Stimulated activated CD8-positive, alpha-beta memory T cell treated with anti-CD3 and anti-CD28 coated beads, Interleukin-12 subunit alpha, Interleukin-12 subunit beta, amount 100 ng/mL, for 1 hour (primary cell): ENCODE measurements at places on chromosomes 2 and 18.

- DNase-seq = no peak
These were observed 107.3 kb upstream of the ZFP36L2 start for GRCh38 chr2:43333656-43334144.

- no peak for DNase-seq
These were observed 197.4 kb upstream of the FAM98A start for GRCh38 chr2:33796511-33796910.

DNA sequence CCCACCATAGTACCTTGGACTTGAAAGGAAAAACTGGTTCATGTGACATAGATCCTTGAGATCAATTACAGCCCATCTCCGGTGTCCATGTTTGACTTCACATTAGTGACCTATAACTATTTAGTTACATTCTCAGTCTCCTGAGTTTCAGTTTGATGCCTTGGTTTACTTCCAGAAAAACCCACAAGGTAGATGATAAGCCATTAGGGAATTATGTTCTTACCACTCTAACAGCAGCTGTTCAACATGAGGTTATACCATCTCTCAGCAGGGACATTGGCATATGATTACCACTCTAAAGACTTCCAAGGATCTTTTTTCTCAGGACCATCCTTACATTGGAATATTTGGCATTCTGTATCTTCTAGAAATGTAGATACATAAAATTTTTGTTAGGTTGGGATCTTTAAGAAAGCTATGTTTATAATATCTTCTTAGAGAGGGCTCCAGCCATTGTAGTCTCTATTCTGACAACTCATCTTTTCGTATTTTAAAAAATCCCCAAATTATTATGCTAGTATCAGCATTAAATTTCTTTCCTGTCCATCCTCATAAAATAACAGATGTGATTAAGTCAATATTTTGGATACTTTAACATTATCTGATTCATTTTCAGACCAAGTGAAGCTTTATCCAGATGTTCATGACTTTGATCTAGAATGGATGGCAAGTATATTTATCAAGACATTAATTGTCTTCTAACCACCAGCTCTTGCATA lies 258.9 kb downstream of the RDH14 start:
- DNase-seq = no peak

- DNase-seq = no peak
These were observed 211.8 kb downstream of the LTBP1 start for GRCh38 chr2:33158482-33159003.

DNA sequence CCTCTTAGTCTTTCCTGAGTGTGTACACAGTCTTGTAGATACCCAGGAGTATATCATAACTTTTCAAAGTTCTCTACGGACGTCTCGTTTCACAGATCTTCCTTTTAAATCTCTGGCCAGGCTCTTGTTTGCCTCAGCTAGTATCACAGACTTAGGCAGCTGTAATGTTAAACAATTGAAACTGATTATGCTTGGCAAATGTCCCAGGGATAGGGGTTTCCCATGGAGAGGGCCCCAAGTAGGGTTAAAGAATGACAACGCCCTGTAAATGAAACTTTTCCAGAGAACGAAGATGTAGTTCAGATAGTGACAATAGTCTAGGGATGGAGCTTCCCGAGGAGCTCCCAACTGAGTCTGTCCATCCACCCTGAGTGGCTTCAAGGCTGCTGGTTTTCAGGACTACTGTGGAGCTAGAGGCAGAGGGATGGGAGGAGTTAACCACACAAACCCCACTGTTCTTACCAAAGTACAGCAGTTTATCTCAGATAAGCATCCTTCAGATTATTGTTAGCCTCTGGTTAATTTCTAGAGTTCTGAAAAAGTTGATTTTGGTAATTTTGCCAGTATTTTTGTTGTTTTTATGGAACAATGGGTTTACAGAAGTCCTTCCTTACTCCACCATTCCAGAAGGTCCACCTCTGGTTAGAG lies 9.1 kb downstream of the NEURL3 start:
- DNase-seq = no peak

GRCh38 chr2:97808816-97809215 lies 95.4 kb downstream of the ZAP70 start:
- no peak for DNase-seq

DNA sequence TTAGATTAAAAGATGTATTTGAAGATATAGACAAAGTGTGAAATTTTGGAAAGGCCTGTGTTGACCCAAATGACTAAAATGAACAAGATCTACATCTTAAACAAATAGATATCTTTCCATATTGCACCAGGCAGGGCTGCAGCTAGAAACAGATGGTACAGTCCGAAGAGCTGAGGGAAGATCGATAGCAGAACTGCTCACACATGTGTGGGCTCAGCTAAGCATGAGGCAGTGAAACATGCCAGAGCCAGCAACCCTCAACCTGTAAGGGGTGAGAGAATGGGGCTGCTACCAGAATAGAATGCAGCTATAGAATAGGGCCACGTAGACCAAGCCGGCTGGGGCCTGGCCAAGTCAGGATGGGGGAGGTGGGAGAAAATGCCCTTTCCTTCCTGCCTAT lies 87.8 kb downstream of the SLC5A7 start:
- no peak for DNase-seq

DNA sequence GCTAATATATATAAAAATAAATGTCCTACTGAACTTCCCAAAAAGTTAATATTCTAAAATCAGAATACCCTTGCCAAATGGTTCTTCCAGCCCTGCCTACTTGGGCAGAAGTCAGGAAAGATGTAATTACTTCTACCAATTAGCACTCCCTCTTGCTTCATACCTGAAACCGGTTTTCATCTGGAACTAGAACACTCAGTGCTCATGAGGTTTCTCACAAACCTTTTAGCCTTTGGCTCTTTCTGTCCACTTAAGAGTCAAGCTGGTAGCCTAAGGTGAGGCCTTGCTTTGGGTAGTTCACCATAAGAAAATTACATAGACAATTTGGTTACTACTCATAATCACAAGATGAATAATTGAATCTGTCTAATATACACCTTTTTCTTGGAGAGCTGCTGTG lies 4.1 kb downstream of the DSG3 start:
- DNase-seq = no peak

GRCh38 chr2:239993291-239993690 lies 31.9 kb downstream of the NDUFA10 start:
- no peak for DNase-seq

DNA sequence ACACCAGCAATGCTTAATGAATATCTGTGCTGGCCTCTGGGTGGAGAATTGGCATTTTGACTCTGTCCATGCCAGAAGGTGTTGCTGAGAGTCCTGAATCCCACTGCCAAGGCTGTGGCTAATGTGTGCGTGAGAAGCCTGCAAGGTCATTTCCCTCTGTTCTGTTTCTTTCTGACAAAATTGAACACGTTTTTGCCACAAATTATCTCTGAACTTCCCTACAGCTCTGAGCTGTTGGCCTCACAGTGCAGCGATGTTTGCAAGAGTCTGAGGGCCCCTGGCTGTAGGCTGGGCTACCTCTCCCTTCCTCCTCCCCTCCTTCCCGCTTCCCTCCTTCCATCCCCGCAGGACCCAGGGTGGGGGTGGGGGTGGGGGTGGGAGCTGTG lies 154.1 kb upstream of the HS6ST1 start:
- DNase-seq = no peak

- DNase-seq = no peak
These were observed 2.0 kb downstream of the ZNF638 start for GRCh38 chr2:71333619-71334018.

- no peak for DNase-seq
These were observed 210.2 kb upstream of the TNP1 start for GRCh38 chr2:217070043-217070430.

GRCh38 chr18:61336766-61337165 lies 3.5 kb downstream of the CDH20 start:
- DNase-seq = no peak

DNA sequence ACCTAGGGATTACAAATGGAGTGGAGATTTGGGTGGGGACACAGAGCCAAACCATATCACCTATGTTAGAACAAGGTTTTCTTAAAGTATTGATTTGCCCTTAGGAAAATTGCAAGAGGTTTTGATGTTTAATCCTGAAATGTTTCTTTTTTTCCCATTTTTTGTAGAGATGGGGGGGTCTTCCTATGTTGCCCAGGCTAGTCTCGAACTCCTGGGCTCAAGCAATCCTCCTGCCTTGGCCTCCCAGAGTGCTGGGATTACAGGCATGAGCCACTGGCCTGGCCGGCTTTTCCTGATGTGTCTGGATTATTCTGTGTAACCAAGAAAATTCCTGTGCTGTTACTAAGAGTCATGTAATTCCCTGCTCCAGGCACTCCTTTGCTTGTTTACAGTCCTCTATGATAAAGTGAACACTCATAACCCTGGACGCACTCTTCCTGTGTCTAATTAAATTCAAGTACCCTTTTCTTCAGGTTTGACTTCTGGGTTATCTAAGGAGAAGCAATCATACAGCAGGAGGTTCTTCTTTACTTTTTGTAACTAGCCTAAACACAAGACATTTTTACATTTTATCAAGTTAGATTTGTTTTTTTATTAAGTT lies 15.0 kb upstream of the CTDP1 start:
- DNase-seq = no peak

- DNase-seq = peak; percentile 12
These were observed 5.5 kb downstream of the CEBPZOS start for GRCh38 chr2:37201766-37202165.

DNA sequence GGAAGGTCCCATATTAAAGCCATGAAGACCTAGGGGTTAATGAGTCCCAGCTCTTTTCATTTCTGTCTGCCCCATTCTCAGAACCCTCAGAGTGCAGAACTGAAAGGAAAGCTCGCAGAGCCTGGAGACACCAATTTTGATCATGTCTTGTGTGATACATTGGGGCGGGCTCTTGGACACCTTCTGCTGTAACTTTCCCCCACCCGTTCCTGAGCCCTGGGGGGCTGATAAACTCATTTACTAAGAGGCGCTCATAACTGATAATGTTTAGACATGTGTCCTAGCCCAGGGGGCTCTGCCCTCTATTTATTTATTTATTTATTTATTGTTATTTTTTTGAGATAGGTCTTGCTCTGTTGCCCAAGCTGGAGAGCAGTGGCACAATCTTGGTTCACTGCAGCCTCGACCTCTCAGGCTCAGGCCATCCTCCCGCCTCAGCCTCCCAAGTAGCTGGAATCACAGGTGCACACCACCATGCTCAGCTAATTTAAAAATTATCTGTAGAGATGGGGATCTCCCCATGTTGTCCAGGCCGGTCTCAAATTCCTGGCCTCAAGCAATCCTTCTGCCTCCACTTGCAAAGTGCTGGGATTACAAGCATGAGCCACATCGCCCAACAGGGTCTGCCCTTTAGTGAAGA lies 72.4 kb upstream of the HAAO start:
- no peak for DNase-seq

GRCh38 chr2:229027353-229028105 lies 243.6 kb downstream of the PID1 start:
- no peak for DNase-seq

DNA sequence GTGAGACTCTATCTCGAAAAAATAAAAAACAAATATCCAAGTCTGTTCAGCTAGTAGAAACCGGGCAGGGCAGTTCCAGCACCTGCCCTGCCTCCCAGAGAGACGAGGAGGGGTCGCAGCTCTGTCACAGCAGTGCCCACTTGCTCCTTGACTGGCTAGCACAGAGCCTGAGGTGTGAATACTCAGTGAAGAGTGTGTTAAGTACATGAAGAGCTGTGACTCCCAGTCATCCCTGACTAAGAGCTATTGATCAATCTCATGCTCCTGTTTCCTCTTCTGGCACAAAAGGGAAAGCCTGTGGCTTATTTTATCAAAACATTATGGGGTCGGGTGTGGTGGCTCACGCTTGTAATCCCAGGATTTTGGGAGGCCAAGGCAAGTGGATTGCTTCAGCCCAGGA lies 83.0 kb upstream of the FZD7 start:
- DNase-seq = no peak

GRCh38 chr2:148124271-148124670 lies 103.4 kb downstream of the MBD5 start:
- no peak for DNase-seq

GRCh38 chr2:10591207-10591606 lies 98.6 kb downstream of the NOL10 start:
- DNase-seq = no peak

- no peak for DNase-seq
These were observed 161.4 kb downstream of the PXDN start for GRCh38 chr2:1582891-1583341.

GRCh38 chr2:133167990-133168389 lies 400.3 kb downstream of the NCKAP5 start:
- DNase-seq = no peak

DNA sequence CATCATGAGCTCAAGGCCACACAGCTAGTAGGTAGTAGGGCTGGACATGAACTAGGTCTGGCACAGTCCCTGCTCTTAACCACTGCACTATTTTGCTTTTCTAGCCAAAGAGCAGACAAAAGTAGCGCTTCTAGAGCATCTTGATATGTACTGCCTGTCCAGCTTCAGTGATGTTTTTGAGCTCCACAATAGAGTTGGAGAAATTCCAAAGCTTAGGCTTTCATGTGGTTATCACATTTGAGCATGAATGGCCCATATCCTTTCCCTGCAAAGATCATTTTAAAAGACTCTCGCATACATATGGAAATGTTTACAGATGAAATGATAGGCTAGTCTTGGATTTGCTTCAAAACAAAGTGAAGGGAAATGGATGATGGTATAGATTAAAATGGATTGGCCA lies 128.7 kb downstream of the MAP3K20 start:
- DNase-seq = no peak

DNA sequence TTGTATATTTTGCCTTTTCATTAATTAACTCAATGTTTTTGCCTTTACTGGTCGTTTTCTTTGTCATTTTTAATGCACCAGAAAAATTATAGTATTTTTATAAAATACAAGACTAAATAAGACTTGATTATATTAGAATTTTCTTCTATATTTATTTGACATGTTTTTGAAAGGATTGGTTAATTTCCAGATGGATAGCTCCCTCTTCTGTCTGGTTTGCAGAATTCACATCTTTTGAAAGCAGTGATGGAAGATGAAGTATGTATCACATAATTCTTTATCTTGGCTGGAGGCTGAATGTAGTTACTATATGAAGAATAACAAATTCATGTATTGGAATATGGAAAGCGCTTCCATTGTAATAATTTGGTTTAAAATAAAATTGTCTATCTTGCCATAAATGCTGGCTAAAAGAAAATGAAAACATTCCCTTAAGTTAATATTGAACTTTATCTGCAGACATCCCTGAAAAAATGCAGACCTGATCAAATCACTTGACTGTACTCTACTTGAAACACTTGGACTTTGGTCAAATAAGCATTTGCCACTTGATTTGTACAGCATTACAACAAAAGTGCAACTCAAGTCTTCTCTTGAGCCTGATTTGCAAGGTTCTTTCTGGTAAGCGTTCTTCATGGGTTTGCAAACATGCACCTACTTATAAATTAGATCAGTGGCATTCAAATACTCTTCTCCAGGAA lies 86.3 kb upstream of the EFEMP1 start:
- DNase-seq = no peak

GRCh38 chr2:58710795-58711279 lies 469.7 kb upstream of the FANCL start:
- DNase-seq = no peak

DNA sequence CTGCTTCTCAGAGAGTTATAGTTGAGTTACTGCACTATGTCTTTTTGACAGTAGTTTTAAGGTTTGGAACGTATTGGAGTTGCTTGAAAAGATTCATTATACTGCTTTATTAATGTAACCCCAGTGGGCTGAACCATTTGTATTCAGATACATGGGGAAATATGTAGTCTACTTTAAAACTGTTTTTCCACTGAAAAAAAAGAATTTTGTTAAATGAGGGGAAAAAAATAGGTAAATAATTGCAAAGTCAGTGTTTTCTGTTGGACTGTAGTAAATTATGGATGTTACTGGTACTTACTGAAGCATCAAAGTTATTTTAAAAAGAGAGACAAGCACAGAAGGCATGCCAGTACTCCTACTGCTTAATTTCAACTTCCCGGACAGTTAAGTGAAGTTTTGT lies 36.4 kb downstream of the ZC3H15 start:
- no peak for DNase-seq
